Dermis microvascular lymphatic vessel endothelial cell (primary cell): ENCODE measurements at places on chromosomes 13 and 19.

DNA sequence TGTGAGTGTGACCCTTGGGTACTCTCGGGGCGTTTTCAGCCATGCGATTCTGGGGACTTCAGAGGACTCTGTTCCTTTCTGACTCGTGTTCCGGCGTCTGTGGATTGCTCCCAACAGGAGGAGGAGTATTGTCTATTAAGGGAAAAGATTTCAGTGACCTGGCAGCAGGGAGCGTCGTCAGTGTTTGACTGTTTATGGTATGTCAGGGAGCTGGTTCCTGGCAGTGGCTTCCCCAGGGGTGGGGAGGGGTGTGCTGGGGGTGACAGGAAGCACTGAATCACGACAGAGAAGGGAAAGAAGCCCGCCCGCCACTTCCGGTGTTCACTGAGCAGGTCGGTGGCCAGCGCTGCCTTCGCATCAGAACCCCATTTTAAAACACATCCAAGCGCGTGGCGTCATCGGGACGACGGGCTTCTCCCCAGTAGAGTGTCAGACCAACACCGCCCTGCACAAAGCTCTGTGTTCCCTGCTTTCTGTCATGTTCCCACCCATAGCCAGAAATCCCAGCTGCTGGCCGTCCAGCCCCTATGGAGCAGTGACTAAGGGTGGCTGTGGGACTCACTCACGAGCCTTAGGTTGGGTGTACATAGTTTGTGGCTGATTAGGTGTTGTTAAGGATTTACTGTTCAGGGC lies 33.8 kb downstream of the COL4A2 start:
- DNase-seq = peak; percentile 93

GRCh38 chr13:28953714-28954418 lies 133.7 kb downstream of the MTUS2 start:
- no peak for DNase-seq

GRCh38 chr13:21733475-21734263 lies 62.8 kb downstream of the FGF9 start:
- no peak for DNase-seq

GRCh38 chr19:38734176-38734425 lies 10.2 kb downstream of the CAPN12 start:
- DNase-seq = no peak

DNA sequence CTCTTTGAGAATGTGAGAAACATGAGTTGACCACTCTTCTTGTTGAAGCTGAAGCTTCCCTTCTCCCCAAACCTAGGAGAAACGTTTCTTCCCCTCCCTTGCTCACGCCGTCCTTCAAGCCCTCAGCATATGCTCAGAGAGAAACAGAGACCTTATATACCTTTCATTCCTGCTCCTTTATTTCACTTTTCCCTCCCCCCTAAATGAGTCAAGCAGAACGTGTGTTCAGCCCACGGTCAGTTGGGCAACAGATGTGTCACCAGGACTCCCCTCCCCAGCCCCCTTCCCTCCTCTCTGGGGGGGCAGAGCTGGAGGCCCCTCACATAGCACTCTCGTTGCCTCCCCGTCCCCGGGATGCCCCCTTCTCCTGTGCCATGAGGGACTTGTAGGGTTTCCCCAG lies 8.6 kb downstream of the OR7C2 start:
- no peak for DNase-seq

GRCh38 chr13:99144306-99144705 lies 56.3 kb upstream of the UBAC2 start:
- DNase-seq = no peak

DNA sequence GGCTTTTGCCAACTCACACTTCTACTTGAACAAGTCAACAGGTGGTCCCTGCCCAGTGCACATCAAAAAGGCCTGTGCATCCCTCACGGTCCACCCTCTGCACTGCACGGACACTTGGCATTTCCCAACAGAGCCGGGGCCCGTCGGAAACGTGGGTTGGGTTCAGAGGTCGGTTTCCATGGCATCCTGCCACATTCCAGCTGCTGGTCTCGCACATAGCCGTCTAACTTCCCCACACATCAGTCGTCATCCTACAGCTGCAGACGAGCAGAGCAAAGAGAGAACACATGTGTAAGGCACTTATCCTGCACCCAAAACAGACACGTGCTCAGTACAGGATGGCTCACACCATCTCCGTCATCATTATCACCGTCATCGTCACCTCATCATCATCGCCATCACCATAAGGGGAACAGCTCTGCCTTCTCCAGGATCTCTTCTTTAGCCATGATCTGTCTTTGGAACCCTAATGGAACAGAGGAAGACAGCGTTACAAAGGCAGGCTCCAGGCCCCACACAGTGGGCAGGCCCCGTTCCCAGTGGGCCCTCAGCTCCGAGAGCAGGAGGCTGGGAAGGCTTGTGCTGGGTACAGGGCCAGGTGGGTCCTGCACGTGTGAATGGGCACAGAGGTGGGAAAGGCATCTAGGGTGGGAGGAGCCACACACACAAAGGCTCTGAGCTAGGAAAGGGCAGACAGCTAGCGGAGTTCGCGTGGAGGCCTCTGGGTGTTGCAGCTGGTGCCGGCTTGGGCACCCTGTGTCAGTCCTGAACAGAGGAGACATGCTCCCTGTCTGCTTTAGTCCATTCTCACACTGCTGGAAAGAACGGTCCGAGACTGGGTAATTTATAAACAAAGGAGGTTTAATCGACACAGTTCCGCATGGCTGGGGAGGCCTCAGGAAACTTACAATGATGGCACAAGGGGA lies 170.8 kb upstream of the SOX1 start:
- no peak for DNase-seq

- no peak for DNase-seq
These were observed 8.7 kb downstream of the UCHL3 start for GRCh38 chr13:75558145-75558840.

- DNase-seq = peak; percentile 60
These were observed 37.4 kb downstream of the SCGB2B2 start for GRCh38 chr19:34639491-34640085.

- no peak for DNase-seq
These were observed 1.4 kb upstream of the RAB20 start for GRCh38 chr13:110562696-110563462.

DNA sequence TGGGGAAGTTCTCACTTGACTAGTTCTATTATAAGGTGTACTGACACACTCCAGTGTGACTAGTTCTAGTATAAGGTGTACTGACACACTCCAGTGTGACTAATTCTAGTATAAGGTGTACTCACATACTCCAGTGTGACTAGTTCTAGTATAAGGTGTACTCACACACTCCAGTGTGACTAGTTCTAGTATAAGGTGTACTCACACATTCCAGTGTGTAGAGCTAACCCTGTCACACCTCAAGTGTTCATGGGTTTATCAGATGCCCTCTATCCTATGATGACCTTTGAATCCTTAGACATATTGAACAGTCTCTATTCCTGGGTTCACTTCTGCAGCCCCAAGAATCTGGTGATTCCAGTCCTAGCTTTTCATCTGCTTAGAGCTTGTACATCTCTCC lies 54.6 kb upstream of the MYO16 start:
- no peak for DNase-seq

- peak; percentile 42 for DNase-seq
These were observed 33.4 kb downstream of the ABCC4 start for GRCh38 chr13:95267662-95268342.

- peak; percentile 80 for DNase-seq
These were observed 2.4 kb upstream of the F2RL3 start for GRCh38 chr19:16886305-16886880.

DNA sequence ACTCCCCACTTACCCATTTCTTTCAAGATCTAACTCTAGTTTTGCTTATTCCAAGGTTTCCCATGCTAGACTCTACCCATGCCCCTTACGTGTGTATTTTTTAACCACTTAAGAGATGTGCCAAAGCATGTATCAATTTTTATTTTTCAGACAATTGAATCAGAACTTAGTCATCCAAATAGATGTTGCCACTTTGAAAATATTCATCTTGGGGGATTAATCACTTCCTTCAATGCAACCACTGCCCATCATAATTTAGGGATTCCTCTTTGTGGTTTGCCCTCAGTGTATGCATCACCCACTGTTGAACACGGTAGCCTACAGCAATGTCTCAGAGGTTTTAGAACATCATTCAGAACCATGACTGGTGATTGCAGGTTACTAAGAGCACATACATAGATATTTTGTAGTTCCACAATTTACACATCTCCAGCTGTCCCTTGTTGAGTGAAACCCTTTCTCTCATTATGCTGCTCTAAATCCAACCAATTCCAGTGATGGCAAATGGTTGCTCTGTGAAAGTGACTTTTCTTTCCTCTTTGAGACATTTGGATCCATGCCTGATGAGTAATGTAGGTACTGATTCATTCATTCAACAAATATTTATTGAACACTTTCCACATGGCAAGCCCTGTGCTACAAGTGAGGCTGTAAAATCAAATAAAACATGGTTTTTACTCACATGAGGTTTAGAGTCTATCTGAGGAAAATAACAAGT lies 60.6 kb upstream of the SERP2 start:
- DNase-seq = peak; percentile 89

DNA sequence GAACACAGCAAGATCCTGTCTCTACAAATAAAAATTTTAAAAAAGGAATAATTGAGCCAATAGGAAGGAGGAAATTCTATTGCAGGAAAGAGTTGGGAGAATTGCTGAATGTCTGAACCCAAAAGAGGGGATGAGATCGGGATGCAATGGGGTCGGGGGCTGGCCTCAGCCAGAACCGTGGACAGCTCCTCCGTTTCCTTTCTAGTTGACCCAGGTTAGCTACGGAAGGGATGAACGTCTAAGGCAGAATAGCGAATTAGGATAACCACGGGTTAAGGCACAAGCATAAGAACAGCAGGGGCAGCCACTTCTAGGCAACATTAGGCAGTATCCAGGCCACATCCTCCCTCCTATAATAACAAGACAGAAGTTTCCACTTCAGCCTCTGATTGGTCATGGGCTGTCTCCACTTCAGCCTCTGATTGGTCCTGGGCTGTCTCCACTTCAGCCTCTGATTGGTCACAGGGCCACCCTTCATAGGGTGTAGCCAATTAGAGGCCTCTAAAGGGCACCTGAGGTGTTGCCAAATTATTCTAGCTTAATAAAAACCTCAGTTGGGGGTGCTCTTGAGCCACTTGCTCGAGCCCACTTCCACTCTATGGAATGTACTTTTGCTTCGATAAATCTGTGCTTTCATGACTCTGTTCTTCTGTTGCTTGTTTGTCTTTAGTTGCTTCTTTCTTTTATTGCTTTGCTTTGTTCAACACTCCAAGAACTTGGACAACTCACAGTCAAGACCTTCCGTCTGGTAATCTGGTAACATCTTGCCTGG lies 24.9 kb upstream of the TPM4 start:
- no peak for DNase-seq

- no peak for DNase-seq
These were observed 72.6 kb upstream of the SERTM1 start for GRCh38 chr13:36601186-36601585.

GRCh38 chr19:14405380-14405757 lies 13.8 kb downstream of the DDX39A start:
- DNase-seq = no peak

DNA sequence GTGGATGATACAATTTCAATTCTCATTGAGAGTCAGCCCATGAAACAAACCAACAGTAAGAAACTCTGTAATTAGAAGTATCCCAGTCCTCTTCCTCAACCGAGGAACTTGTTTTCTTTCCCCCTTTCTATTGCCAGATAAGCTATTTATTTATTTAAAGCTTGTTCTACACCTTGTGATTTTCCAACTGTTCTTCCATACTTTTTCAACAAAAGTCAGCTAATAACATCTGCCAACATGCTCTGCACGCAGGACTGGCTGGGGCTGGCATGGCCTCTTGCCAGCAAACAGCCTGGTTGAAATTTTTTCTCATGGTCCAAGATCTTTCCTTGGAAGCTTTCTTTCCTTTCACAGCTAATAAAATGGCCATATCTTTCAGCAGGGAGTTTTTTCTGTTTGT lies 2.9 kb upstream of the IRS2 start:
- DNase-seq = no peak

GRCh38 chr13:72462166-72462565 lies 265.3 kb downstream of the MZT1 start:
- DNase-seq = no peak

- no peak for DNase-seq
These were observed 43.6 kb downstream of the STOML3 start for GRCh38 chr13:38947054-38947453.

- no peak for DNase-seq
These were observed 2.4 kb upstream of the SIX5 start for GRCh38 chr19:45771311-45771933.

DNA sequence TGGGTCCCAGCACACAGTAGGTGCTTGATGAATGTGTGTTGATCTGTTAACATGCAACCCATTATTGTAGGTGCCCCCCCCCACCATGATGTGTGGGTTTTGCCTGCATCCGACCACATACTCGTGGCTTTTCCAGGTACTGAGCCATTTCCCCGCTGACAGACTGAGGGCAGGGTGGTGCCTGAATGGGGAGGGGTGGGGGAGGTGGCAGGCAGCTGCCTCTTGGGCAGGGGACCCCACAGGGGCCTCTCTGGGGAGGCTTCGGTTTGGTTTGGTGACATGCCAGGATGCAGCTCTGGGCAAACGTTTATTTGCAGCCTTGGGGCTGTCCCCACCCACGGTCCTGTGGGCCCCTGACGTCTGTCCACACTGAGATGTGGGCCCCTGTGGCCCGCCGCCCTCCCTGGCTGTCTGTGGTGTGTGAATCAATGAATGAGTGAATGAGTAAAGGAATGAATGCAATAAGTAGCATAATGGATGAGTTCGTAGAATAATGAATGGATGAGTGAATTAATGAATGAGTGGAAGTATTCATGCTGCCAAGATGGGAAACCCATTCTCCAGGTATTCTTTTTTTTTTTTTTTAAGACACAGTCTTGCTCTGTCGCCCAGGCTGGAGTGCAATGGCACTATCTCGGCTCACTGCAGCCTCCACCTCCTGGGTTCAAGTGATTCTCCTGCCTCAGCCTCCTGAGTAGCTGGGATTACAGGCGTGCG lies 9.0 kb upstream of the JUND start:
- no peak for DNase-seq

DNA sequence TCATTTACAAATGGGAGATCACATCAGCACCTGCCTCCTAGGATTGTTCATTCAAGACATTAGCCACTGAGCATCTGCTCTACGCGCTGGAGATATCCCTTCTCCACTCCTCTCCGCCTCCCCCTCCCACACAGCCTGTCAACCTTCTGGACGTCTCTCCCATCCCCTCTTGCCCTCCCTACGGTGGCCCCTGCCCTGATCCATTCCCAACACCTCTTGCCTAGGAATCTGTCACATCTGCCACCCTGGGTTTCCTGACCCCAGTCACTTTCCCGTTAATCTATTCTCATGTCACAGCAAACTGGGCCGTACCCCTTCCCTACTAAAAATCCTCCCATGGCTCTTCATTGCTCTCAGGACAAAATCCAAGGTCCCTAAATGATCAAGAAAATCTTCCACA lies 10.3 kb downstream of the DYRK1B start:
- no peak for DNase-seq

DNA sequence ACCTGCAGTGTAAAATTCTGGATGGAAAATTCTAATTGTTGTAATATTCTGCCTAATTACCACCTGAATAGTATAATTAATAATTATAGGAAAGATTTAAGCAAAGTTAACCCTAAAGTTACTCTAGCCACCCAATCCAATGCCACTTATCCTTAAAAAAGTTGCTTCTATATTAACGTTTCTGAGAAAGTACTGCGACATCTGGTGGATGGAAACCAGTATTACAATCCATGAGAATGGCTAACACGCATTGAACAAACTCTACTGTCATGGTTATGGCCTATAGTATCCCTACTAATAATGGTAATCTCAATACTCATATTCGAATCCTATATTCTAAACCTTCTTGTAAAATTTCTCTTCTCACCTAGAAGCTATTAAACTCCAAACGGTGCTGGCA lies 1551.8 kb downstream of the SLITRK1 start:
- peak; percentile 1 for DNase-seq

GRCh38 chr19:29491491-29491890 lies 34.3 kb upstream of the VSTM2B start:
- DNase-seq = no peak

- no peak for DNase-seq
These were observed 48.6 kb upstream of the ARHGEF7 start for GRCh38 chr13:111066544-111066943.
